ENCODE measurements at places on chromosomes 2 and 18.

GRCh38 chr2:234025466-234025865 is 25.0 kb upstream of the SPP2 start:
- DNase-seq: no peak

DNA sequence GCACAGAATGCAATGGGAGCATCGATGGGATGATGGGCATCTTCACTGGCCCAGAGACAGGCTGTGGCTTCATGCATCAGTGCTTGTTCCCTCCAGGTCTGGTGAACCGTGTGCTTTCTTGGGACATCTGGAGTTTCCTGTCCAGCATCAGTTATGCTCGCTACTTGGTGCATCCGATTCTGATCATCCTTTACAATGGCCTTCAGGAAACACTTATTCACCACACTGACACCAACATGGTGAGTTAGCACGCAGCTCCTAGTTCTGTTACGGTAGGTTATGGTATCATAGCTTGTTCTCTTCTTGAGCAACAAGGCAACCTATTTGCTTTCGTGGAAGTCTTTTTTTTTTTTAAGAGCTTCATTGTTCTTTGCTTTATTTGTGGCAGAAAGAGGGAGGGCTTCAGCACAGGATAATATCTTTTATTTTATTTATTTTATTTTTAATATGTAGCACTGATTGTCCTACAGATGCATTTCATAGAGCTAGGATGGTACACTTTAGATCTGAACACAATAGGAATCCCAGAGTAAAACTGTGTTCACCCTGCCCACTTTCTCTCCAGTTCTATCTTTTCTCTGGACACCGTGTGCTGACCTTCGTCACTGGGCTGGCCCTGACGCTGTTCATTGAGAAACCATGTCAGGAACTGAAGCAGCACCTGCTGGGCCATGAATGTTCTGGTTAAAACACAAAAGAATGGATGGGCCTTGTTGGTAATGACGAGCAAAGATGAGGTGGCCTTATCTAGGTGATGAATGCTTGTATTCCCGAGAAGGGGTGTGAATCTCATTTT is 71.2 kb upstream of the SEC11C start:
- no peak for DNase-seq

DNA sequence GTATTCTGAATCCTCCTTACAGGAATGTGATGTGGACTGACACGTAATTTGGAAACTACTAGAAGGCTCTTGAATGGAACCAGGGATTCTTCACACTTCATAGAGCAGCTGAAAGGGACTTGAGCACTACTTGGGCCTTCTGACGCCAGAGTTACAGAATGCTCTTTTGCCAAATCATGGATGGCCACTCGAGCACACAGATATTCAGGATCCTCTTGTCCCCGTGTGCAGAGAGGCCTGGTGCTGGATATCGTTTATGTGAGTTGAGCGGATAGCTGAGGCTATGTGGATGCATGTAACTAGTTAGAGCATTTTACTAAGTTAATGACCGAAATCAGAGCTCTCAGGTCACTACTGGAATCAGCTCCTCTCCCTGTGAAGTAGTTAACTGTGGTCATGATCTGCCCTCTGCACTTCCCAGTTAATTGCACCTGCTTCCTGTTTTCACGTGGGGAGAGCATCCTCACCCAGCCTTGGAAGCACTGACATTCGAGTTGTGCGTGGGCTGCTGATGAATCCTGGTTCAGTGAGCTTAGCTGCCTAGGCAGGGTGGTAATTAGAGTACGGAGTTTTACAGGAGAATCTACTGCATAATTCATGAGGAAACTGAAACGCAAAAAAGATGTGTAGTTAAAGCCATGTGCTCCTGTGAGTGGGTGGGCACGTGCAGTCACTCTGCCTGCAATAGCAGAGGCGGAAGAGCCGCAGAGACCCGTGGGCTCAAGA is 5.2 kb upstream of the TPO start:
- DNase-seq: no peak

- no peak for DNase-seq
Measured at GRCh38 chr2:73239776-73240175, 5.7 kb downstream of the CCT7 start.

- DNase-seq: no peak
Measured at GRCh38 chr2:223306371-223306770, 254.4 kb downstream of the KCNE4 start.
